Right ventricle myocardium inferior (tissue), 1 donor: ENCODE measurements at places on chromosomes 1 and 21. TPM values are rescaled to one million over a fixed set of nuclear protein-coding genes. Genes with fewer than 3 reads are reported as not detected.
A peak's percentile ranks its signal among the peaks of the same experiment; 100 is the strongest.

- no peak for DNase-seq
Observed at GRCh38 chr1:229378586-229379367, 35.9 kb upstream of the CCSAP start.

DNA sequence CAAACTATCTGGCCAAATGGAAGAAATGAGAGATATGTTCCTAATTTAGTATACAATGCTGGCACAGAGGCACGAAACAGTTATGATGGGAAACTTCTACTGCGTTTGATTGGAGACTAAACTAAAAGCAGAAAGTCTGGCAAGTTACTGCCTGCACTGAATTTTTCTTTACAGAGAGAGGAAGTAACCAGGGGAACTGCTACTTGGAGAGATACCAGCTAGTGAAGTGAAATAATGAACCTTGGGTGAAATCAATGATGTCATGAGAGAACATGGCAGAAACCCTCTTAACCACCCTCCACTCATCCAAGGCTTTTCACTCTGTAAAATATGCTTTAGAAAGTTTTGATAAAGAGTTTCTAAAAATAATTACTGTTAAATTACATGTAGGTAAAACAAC lies 29.3 kb downstream of the NIBAN1 start:
- DNase-seq = no peak

GRCh38 chr1:219544163-219544846 lies 68.6 kb downstream of the ZC3H11B start:
- no peak for DNase-seq

GRCh38 chr1:44684525-44684924 lies 10.0 kb downstream of the ARMH1 start:
- no peak for DNase-seq

DNA sequence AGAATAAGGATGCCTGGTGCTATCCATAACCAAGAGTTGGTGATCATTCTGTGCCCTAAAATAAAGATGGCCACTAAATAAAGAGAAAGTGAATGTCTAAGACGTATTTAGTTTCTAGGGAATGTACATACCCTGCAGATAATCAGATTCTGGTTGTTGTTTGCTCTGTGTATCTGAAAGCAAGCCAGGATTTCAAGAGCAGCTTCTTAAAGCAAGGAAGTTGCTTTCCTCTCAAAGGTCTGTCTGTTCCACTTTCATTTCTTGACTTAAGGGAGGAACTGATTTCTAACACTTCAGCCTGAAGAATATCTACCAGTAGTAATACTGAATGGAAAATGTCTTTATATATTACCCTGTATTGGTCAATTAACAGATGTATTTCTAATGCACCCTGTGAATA lies 88.8 kb downstream of the KIF1B start:
- no peak for DNase-seq

DNA sequence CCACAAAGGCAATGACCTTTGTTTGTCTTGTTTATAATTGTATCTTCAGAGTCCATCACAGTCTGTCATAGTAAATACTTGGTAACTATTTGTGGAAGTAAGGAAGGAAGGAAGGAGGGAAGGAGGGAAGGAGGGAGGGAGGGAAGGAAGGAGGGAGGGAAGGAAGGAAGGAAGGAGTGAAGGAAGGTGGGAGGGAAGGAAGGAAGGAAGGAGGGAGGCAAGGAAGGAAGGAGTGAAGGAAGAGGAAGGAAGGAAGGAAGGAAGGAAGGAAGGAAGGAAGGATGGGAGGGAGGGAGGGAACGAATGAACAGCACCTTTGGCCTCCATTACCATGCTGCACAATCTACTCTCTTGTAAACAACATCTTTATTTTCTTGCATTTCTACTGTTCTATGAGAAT lies 559.5 kb upstream of the PKN2 start:
- no peak for DNase-seq

DNA sequence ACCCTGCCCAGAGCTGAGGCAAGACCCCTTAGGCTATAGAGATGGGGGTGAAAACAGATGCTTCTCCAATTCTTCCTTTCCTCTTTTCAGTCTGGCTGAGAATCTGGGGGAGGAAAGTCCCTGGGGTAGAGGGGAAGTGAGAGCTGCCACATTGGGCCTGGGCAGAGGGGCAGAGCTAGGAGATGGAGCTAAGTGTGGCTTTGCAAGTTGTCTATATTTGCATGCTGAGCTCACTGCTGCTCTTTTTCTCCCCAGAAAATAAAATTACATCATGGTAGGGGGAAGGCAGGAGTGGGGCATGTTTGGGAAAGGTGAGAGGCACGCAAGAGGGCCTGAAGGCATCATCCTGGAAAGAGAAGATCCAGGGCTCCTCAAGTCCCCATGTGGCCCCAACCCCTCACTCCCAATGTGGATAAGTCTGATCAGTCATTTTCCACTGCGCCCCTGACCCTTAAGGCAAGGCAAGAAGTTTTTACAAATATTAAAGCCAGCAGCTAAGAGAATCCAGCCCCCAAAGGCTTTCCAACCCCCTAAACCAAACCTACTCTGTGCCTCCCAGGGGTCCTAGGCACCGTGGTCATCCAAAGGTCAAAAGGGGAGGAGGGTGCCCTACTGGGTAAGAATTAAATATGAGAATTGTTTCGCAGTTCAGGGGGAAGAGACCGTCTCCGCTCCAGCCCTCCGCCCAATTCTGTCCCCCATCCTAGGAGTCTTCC lies 500 bp upstream of the PEA15 start:
- DNase-seq = no peak

GRCh38 chr1:234241941-234242490 lies 131.2 kb upstream of the COA6 start:
- no peak for DNase-seq

GRCh38 chr1:109499661-109500536 lies 6.0 kb downstream of the CYB561D1 start:
- DNase-seq = no peak

DNA sequence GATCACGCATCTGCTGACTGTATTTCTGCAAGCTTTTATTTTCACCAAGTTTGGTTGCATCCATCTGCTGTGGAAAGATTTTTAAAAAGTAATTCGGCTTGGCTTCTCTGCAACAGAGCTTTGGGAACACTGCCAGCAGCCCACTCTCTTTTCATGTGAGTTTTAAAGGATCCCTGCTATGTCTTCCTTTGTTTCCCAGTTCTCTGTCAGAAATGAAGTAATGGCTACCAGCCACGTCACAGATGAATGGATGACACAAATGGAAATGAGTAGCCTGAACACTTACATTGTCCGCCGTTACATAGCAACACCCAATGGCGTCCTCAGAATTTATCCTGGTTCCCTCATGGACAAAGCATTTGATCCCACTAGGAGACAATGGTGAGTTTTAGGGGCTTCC lies 80.6 kb upstream of the RAVER2 start:
- no peak for DNase-seq

DNA sequence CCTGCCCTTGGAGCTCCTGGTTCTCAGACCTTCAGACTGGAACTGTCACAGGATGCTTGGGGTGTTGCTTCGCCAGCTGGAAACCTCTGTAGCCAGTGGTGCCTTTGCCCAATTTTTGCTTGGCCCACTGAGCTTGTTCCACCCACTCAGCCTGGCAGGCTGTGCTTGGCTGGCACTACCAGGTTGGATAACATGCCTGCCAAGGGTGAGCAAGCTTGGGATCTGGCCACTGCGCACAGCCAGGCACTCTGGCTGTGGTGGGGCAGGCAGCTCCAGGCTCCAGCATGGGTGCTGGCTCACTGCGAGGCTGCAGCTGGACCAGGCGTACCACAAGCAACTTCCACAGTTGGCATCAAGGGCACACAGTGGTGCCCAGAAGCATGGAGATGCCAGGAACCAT lies 967.8 kb upstream of the NCAM2 start:
- DNase-seq = no peak

GRCh38 chr21:37232274-37233018 lies 34.7 kb downstream of the VPS26C start:
- no peak for DNase-seq

DNA sequence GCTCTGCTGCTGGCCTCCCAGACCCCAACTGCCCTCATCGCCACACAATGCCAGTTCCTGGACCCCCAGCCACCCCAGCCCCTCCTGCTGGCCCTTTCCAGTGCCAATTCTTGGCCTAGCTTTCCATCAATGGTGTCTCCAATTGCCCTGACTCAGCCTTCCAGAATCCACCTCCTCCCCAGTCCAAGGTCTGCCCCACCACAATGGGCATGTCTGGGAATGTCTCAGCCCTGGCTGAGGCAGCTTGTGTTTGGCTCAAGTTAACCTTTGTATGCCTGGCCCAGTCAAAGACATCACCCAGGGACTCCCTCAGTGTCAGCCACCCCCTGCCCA lies 16.4 kb downstream of the ALDH4A1 start:
- DNase-seq = peak; percentile 53

DNA sequence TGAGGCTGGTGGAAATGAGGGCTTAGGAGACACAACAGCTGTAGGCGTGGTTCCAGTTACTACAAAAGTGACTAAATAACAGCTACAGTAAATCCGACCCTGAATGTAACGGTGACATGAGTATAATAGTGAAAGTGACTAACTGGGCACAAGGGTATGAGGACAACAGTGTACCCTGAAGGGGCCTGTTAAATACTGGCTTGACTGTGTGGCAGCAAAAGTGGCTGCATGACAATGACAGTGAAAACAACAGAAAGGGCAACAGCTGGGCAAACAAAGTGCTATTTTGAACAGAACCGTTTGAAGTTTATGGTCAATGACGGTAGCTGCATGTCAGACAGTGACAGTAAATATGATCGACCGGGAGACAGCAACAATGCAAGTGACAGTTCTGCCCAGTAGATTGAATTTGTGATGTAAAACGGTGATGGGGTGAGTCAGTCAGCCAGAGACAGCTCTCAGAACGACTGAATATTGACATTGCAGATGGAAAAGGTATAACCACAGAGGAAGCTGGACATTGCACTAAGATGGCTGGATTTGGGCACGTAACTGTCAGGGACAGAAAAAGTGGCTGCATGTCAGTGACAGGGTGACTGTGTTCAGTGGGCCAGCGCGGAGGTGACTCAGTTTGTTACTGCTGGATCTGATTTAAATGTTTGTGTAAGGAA lies 1.2 kb upstream of the ZBTB40 start:
- no peak for DNase-seq

GRCh38 chr1:222263791-222264190 lies 284.1 kb downstream of the HHIPL2 start:
- DNase-seq = no peak

DNA sequence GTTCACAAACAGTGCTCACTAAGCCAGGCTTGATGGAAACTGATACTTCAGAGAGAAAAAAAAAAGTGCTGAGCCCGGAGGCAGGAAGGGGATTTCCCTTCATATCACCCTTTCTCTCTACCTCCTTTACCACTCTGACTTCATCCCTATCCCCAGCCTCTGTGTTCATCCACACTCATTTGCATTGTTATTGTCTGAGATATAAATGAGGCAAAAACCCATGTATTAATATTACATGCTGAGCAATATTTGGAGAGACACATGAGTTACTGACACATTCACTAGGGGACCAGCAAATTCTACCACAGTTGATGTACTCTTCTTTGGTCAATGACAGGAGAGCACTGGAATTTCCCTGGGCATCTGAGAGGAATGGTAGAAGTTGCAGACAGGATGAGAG lies 175.8 kb downstream of the TNFSF18 start:
- no peak for DNase-seq

DNA sequence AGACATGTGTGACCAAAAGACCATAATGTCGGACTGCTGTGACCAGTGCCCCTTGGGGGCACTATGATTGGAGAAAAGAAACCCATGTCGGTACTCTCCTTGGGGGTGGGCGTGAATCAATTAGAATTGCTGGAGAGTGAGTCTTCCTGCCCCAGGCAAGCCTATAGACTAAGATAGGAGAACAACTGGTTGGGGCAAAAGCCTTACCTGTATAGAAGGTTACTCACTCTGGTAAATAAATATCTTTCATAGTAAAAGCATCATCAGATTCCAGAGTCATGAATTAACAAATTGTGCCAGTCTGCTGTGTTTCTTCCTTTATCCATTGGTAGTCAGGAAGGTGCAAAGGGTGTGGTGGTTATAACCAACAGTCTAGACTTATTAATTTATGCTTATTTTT lies 2.9 kb upstream of the PTGFRN start:
- no peak for DNase-seq

DNA sequence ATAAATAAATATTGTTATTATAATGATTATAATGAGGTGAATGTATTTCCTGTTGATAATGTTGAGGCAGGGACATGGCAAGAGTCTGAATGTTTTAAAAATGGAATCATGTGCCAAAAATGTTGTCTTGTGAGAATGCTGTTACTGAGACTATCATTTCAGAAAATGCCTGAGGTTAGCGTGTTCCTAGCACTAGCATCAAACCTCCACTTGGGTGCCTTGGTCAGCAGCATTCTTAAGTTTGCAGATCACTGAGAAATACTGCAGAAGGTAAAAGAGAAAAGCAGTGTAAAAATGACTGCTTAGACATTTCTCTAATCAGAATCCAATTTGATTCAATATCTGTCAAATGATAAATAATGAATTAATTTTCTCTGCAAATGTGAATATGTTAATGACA lies 50.8 kb downstream of the OLFM3 start:
- no peak for DNase-seq

DNA sequence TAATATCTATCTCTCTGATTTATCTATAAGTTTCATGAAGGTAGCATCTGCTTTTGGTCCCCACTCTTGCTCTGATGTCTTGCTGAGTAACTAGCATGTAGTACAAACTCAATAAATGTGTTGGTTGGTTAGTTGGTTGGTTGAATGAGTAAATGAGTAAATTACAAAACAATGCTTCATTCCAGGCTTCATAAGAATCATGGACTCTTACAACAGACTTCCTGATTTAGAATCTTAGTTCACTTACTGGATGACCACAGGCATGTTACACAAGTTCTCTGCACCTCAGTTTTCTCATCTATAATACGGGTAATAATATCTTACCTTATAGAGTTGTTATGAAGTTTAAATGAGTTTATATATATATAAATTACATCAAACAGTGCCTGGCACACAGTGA lies 98.6 kb downstream of the ZNF281 start:
- no peak for DNase-seq

- no peak for DNase-seq
Observed at GRCh38 chr1:110087812-110088738, 17.6 kb upstream of the ALX3 start.

GRCh38 chr1:160211046-160211790 lies 6.0 kb downstream of the PEA15 start:
- DNase-seq = no peak

- DNase-seq = no peak
Observed at GRCh38 chr1:87435484-87435883, 106.8 kb downstream of the LMO4 start.

- DNase-seq = no peak
Observed at GRCh38 chr1:230589951-230590350, 52.3 kb upstream of the COG2 start.

Gene OR2T33
- not detected for total RNA-seq

Gene NOS1AP
- total RNA-seq = 3.5 TPM

Gene C1orf94
- not detected for total RNA-seq

Gene LAMC2
- total RNA-seq = 3.8 TPM

Gene C1orf105
- 25.2 TPM for total RNA-seq

Gene TSACC
- total RNA-seq = not detected

Gene FCGR3A
- 31.4 TPM for total RNA-seq

Gene IER5
- total RNA-seq = 14.3 TPM

Gene IQCC
- 0.81 TPM for total RNA-seq

Gene HOOK1
- 7.3 TPM for total RNA-seq

Gene CTBS
- total RNA-seq = 6.0 TPM
